Stimulated activated CD8-positive, alpha-beta memory T cell treated with anti-CD3 and anti-CD28 coated beads, Interleukin-15, amount 100 ng/mL, for 4 hours (primary cell): ENCODE measurements at places on chromosomes 11 and 22.

GRCh38 chr11:111123463-111124398 is 121.8 kb upstream of the POU2AF2 start:
- DNase-seq: no peak

GRCh38 chr11:68704887-68705286 is 20.5 kb downstream of the GAL start:
- no peak for DNase-seq

DNA sequence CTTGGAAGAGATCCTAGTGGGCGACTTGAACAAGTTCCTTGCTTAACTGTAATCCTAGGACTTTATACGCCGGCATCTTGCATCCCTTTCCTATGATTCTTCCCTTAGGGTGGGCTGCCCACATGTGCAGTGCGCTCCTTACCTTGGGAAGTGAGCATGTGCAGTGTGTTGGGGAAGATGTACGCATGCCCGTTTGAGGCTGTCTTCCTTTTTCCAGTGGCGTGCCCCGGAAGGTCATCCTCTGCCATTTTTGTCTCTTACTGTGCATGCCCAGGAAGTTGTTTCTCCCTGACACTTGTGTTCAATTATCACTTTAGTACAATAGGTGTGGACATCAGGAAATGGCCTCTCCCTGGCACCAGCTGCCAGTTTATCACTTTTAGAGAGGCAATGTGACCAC is 936.5 kb downstream of the TBC1D22A start:
- DNase-seq: no peak

- DNase-seq: no peak
Measured at GRCh38 chr11:78415338-78415737, 2.3 kb downstream of the GAB2 start.

DNA sequence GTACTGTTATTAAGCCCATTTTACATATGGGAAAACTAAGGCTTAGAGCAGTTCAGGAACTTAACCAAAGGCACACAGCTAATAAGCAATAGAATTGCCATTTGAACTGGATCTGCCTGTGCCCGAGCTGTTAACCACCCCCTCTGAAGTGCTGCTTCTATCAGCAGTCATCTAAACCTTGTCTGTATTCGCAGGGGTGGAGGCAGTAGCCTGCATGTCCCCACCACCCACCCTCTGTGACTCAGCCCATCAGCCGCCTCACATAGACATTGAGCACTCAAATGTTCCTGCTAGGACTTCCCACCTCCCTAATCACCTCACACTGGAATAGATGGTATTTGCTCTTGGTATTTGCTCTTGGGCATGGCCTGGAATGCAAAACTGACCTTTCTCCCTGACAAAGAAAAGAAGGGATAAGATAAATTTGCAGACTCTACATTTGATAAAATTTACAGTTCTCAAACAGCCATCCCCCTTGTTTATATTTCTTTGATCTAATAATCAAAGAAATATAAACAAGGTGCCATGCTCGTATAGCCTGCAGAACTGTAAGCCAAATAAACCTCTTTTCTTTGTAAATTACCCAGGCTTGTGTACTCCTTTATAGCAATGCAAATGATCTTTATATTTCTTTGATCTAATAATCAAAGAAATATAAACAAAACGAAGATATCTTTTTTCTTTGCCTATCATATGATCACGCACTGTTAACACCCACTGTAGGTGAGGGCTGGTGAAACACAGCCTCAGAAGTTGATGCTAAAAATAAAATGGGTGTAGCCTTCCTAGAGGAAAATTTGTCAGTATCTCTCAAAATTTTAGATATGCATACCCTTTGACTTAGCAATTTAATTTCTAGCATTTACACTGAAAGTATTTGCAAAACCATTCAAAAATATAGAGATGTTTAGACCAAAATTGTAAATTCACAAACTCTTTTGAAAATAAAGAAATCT is 15.9 kb downstream of the DKK3 start:
- no peak for DNase-seq

DNA sequence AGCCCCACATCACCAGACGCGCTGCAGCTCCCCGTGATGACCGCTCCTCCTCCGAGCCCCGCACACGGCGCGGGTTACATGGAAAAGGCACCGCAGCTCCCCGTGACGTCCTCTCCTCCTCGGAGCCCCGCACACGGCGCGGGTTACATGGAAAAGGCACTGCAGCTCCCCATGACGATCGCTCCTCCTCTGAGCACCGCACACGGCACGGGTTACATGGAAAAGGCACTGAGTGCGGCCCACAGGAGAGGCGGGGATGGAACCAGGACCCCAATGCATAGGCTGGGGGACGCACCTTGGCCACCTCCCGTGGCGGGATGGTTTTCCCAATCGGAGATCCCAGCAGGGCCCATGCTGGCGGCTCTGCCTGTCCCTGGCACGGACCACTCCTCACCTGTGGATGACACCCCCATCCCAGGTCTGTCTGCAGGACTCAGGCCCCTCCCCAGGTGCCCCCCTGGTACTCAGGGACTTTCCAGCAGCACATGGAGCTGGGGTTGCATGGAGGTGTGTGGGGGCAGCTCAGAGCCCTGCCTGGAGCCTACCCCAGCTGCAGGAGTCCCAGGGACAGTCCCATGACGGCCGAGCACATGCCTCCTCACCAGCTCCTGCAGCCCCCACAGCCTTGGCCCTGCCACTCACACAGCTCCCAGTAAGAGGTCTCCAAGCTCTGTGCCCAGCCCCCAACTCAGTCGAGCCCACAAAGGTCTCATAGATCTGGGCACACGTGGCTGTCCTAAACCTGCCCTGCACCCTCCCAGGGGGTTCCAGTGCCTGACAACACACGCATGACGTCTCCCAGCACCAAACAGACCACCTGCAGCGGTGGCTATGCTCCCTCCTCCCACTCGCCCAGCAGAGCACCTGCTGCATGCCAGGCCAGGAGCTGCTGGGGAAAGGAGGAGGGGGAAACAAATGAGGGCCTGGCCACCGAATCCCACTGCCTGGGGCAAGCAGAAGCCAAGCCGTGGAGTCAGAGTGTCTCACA is 166.6 kb downstream of the BRD1 start:
- DNase-seq: no peak

GRCh38 chr11:66548041-66548440 is 1.3 kb downstream of the ACTN3 start:
- DNase-seq: no peak

DNA sequence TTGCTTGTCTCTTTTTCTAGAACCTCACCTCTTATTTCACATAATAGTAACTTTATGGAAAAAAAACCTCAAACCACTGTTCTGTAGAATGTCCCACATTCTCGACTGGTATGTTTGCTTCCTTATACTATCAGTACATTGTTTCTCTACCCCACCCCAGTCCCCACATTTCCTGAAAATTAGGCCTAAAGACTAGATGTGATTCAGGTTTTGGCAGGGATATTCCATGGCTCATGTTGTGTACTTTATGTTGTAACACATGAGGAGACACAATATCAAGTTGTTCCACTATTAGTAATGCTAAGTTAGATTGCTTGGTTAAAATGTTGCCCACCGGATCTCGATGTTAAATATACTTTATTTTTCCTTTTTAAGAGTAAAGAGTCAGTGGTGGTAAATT is 34.7 kb downstream of the DDIAS start:
- DNase-seq: no peak

- no peak for DNase-seq
Measured at GRCh38 chr11:117829369-117829725, 4.8 kb upstream of the FXYD2 start.

DNA sequence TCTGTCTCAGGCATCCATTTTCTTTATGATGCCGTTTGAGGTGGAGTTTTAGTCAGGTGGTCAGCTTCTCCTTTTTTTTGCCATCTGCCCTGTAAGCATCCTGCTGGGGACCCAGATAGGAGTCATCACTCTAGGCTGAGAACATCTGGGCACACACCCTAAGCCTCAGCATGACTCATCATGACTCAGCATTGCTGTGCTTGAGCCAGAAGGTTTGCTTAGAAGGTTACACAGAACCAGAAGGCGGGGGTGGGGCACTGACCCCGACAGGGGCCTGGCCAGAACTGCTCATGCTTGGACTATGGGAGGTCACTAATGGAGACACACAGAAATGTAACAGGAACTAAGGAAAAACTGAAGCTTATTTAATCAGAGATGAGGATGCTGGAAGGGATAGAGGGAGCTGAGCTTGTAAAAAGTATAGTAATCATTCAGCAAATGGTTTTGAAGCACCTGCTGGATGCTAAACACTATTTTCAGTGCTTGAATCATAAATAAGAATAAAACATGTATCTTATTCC is 10.9 kb upstream of the HBE1 start:
- DNase-seq: no peak

- DNase-seq: no peak
Measured at GRCh38 chr11:85663080-85663752, 1.7 kb downstream of the CREBZF start.

DNA sequence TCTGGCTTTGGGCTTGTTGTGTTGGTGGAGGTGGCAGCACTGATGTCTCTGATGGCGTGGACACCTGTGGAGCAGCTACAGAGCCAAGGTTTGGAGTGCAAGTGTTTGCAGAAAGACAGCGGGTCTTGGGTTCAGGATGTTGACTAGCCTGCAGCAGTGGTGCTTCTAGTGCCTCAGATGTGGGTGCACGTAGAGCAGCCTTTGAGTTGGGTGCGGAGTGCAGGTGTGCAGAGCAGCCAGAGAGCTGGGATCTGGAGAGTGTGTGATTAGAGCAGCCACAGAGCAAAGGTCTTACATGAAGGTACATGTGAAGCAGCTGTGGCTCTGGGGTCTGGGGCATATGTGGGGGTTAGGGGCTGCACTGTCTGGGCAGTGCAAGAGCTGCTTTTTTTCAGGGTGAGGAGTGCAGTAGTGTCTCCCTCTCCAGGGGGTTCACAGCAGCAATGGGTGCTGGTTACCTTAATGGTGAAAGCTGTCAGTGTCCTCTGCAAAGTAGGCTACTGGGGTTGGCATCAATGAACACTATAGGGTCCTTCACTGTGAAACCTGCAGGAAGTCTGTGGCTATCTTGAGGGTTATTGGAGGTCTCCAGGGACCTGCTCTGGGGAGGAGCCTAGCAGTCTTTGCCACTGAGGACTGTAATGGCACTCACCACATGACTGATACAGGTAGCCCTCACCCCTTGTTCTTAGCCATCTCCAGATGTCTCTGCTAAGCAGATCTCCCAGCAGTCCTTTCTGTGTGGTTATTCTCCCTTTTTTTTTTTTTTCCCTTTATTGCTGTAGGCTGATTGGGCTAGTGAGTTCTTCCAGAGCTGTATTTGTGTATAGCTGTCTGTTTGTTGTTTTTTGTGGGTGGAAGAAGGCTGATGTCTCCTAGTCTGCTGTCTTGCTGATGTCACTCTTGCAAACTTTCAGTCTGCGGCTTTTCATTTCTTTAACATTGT is 14.3 kb downstream of the BIRC2 start:
- no peak for DNase-seq

GRCh38 chr22:48378673-48379072 is 1449.0 kb downstream of the BRD1 start:
- no peak for DNase-seq

DNA sequence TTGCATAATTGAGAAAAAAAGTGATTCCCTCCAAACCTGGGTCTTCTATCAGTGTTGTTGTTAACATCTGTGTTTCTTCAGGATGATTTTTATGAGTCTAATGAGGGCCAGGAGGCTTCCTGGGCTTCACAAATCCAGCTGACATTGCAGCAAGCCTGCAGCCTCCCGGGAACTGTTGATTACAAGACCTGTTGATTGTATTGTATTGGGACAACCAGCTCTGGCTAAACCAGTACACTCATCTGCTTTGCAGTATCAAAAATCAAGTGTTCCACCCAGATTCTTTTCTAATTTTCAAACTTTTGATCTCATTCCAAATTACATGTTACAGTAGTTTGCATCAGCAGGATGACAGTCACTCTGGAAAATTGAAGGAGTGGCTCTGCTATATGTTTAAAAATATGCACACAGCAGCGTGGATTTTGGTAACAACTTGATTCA is 16.1 kb upstream of the PRSS23 start:
- no peak for DNase-seq

GRCh38 chr22:45934659-45935341 is 42.2 kb downstream of the WNT7B start:
- DNase-seq: no peak

GRCh38 chr22:46974077-46974476 is 211.6 kb downstream of the TBC1D22A start:
- DNase-seq: no peak

DNA sequence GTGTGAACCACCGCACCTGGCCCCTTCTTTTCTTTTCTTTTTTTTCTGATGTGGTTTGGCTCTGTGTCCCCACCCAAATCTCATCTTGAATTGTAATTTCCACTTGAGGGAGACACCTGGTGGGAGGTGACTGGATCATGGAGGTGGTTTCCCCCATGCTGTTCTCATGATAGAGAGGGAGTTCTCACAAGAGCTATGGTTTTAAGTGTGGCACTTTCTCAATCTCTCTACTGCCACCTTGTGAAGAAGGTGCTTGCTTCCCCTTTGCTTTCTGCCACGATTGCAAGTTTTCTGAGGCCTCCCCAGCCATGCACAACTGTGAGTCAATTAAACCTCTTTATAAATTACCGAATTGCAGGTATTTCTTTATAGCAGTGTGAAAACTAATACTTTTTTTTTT is 4.9 kb upstream of the TCN2 start:
- DNase-seq: no peak

- DNase-seq: no peak
Measured at GRCh38 chr11:8501836-8502235, 92.2 kb downstream of the STK33 start.

GRCh38 chr22:26610072-26610958 is 7.5 kb downstream of the CRYBB1 start:
- DNase-seq: peak; percentile 30

GRCh38 chr22:49372111-49372529 is 455.6 kb downstream of the BRD1 start:
- DNase-seq: no peak

DNA sequence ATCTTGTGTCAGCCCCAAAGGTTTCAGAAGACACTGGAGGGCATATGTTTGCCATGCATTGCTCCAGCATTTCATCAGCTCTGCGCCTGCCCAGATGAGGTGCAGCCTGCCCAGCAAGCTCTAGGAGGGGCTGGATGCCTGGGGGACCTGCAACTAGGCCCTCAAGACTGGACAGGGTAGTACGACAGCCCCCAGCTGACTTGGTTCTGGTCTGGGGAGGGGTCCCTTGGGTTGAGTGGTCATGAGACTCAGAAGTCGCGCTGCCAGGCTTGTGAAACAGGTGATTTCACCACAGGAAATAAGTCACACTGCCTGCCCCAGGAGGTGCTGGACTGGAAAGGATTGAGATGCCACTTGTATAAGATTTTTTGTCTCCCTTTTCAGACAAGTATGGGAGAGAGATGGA is 23.4 kb downstream of the TPBGL start:
- no peak for DNase-seq

DNA sequence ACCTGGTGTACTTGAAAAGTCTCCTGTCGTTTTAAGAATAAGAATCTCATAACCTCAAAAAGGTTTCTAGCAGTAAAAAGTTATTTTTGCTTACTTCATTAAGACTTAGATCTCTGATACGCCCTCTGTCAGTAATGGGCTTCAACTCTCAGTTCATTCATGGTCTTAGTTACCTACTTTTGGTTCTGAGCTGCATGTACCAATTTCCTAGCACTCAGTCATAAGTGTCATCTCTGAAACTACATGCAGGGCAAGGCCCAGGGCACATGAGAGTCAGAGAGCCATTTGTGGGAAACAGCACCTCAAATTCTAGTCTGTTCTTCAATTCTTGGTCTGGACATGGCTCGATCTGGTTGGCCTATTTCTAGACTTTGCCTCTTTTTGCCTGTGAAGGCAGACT is 838.4 kb downstream of the FAM181B start:
- DNase-seq: no peak

- DNase-seq: no peak
Measured at GRCh38 chr11:3831378-3832239, 9.2 kb downstream of the RHOG start.

GRCh38 chr11:45216901-45217300 is 69.2 kb downstream of the SYT13 start:
- DNase-seq: no peak

GRCh38 chr11:102111011-102111786 is 952 bp downstream of the YAP1 start:
- no peak for DNase-seq
